ENCODE measurements at places on chromosomes 4 and X. TPM values are rescaled to one million over a fixed set of nuclear protein-coding genes. Genes with fewer than 3 reads are reported as not detected.

Gene MXD4
- polyA plus RNA-seq: 245 TPM

Gene SPANXN3
- polyA plus RNA-seq: not detected

Gene HTN3
- polyA plus RNA-seq: not detected

Gene DCHS2
- 1.0 TPM for polyA plus RNA-seq

Gene EMCN
- polyA plus RNA-seq: 14.6 TPM

Gene USP27X
- polyA plus RNA-seq: 6.0 TPM

Gene GYG2
- polyA plus RNA-seq: 2.2 TPM

Gene PDGFRA
- polyA plus RNA-seq: 14.5 TPM

Gene EGFL6
- polyA plus RNA-seq: not detected

Gene UGT8
- polyA plus RNA-seq: not detected

Gene GNRHR
- not detected for polyA plus RNA-seq

Gene HPGD
- 14.7 TPM for polyA plus RNA-seq

Gene DCLK2
- polyA plus RNA-seq: 7.8 TPM

Gene SOX3
- polyA plus RNA-seq: not detected

Gene POU4F2
- polyA plus RNA-seq: not detected

Gene POF1B
- 0.16 TPM for polyA plus RNA-seq

Gene ZNF827
- polyA plus RNA-seq: 16.8 TPM

Gene LRIT3
- 0.72 TPM for polyA plus RNA-seq

Gene USP17L22
- polyA plus RNA-seq: not detected

Gene MAGEA4
- not detected for polyA plus RNA-seq

Gene CTSO
- 5.4 TPM for polyA plus RNA-seq

Gene GABRB1
- not detected for polyA plus RNA-seq

Gene GCNA
- 1.9 TPM for polyA plus RNA-seq

Gene SAGE1
- not detected for polyA plus RNA-seq

Gene BEND2
- polyA plus RNA-seq: not detected

Gene GRIA3
- 14.7 TPM for polyA plus RNA-seq

Gene KLF3
- 10.2 TPM for polyA plus RNA-seq

Gene GPM6B
- 4.8 TPM for polyA plus RNA-seq

Gene DLG3
- 5.5 TPM for polyA plus RNA-seq

Gene BEX2
- 50.0 TPM for polyA plus RNA-seq

Gene LIMCH1
- 28.2 TPM for polyA plus RNA-seq

Gene PTPN13
- 5.1 TPM for polyA plus RNA-seq

Gene SULT1B1
- polyA plus RNA-seq: 0.20 TPM

Gene TLR6
- 1.0 TPM for polyA plus RNA-seq

Gene CCDC160
- polyA plus RNA-seq: 0.07 TPM

Gene CT45A3
- not detected for polyA plus RNA-seq

Gene PNMA6F
- 1.1 TPM for polyA plus RNA-seq

Gene VCX3B
- 1.0 TPM for polyA plus RNA-seq

Gene MAP7D2
- 6.0 TPM for polyA plus RNA-seq

Gene CNGA1
- 0.84 TPM for polyA plus RNA-seq

Gene IL13RA2
- 1.4 TPM for polyA plus RNA-seq

Gene SLC2A9
- polyA plus RNA-seq: 2.1 TPM

Gene IKBKG
- polyA plus RNA-seq: 36.1 TPM

Gene MAGEC2
- polyA plus RNA-seq: not detected

Gene UGT2B11
- polyA plus RNA-seq: not detected

Gene TRO
- 6.6 TPM for polyA plus RNA-seq

Gene AIFM1
- 41.2 TPM for polyA plus RNA-seq

Gene IRS4
- not detected for polyA plus RNA-seq

Gene HAND2
- polyA plus RNA-seq: 43.6 TPM

Gene GAB3
- polyA plus RNA-seq: 3.5 TPM

Gene FGD1
- polyA plus RNA-seq: 14.2 TPM

Gene NXF2B
- not detected for polyA plus RNA-seq

Gene KLHL13
- 8.1 TPM for polyA plus RNA-seq

Gene FNIP2
- polyA plus RNA-seq: 13.1 TPM
